ENCODE measurements at places on chromosomes 2 and 18.

DNA sequence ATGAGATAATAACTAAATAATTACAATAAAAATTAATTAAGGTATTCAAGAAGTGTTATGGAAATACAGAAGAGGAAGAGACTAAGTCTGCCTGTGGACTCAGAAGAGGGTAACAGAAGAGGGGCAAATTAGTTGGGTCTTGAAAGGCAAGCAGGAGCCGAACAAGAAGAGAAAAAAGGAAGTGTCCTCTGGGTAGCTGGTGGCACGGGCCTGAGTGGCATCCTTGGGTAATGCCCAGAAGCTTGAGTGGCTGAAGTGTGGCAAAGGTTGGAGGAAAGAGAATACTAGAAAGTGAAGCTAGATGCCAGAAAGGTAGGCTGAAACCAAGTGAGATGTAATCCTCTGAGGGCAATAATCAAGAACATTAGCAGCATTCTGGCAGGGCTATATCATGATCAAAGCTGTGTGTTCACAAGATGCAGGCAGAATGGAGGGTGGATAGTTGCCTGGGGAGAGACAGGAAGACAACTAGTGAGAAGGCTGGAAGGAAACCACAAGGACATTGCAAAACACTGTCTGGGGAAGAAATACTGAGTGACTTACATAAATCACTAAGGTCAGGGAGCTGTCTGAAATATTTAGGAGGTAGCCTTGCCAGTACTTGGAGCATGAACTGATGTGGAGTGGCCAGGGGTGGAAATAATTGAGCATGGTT, 16.2 kb downstream of the DOCK10 start:
- no peak for ATAC-seq

DNA sequence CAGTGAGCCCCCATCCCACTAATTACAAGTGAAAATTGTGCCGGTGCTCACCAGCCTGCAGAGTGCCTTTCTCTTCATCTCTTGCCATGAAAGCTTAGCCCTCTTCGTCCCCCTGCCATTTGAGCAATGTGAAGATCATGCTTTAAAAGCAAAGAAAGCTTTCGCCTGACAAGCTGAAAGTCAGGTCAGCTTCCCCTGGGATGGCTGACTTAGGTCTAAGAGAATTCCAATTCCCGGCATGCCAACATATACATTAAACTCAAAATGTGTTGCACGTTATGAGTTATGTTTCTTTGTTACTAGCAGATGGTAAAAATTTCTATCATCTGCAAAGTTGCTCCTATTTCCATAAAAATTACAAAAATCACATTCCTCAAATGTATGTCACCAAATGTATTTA, 129.8 kb downstream of the AFF3 start:
- no peak for ATAC-seq

- no peak for ATAC-seq
Observed at GRCh38 chr2:67225287-67225973, 171.7 kb upstream of the ETAA1 start.

- ATAC-seq, result no peak
Observed at GRCh38 chr2:128500138-128500800, 181.6 kb upstream of the HS6ST1 start.

DNA sequence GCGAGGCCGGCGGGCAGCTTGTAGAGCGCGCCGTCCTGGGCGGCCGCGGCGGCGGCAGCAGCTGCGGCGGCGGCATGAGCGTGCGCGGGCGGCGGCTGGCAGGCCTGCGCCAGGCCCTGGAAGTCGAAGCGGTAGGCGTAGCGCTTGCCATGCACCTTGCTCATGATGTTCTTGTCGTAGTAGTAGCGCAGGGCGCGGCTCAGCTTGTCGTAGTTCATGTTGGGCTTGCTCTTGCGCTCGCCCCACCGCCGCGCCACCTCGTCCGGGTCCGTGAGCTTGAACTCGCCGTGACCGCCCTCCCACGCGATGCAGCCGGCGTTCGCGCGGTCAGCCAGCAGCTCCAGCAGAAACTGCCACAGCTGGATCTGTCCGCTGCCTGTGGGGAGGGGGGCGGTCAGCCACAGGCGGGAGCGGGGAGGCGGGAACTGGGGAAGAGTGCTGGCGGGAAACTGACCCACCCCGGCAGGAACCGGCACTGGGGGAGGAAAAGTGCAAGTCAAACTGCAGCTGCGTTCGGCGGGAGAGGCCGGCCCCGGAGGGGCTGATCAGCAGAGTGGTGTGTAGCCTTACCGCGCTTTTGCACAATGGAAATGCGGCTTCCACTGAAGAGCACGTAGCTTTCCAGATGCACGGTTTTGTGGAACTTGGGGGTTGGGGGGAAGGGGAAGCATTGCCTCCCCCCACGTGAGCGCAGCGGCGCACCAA, 3.0 kb downstream of the FEV start:
- no peak for ATAC-seq

DNA sequence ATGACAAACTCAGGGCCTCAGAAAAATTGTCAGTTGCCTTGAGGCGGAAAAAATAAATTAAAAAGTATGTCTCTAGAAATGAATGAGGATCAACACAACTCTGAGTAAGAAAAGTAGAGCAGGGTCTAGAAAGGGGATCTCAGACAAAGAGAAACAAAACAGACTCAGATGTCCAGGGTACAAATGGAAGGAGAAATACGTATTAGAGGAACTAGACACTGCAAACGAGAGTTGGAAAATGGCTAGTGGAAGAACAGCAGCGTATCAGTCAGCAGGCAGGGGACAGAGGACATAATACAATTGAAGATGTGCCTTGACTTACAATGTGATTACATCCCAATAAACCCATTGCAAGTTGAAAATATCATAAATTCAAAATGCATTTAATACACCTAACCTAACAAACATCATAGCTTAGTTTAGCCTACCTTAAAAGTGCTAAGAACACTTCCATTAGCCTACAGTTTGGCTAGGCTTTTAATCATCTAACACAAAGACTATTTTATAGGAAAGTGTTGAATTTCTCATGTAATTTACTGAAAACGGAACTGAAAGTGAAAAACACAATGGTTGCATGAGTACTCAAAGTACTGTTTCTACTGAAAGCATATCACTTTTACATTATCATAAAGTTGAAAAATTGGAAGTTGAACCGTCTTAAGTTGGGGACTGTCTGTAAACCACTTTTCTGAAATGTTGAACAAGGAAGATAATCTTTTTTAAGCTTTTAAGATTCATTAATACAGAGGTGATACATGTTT, 182.8 kb downstream of the NBAS start:
- ATAC-seq, result no peak

- no peak for ATAC-seq
Observed at GRCh38 chr2:26521913-26522180, 43.9 kb upstream of the OTOF start.

DNA sequence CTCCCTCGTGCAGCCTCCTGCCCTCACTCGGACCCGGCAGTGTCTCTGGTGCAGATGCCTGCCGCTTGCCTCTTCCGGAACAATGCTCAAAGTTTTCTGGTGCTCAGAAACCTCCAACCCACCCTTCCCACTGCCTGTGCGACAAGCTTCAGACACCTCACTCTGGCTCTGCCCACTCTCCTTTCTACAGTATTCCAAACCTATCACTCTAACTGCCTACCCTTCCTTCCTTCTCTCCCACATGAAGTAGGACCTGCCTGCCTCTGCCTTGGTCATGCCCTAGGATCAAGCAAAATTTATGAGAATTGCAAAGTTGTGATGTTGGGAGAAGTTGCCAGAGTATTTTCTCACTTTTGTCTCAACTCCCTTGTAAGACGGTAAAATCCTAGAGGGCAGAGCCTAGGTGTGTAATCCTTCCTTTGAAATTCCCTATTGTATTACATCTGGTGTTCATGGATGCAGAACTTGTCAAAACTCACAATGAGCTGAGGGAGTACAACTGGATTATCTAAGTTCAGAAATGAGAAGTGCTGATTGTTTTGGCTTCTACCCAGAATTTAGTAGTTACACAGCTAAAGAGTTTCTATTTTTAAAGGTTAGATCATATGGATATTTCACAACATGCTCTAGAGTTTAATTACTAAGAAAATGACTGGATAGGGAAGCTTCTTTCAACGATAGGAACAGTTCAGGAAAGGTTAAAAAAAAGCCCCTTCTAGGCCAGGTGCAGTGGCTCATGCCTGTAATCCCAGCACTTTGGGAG, 7.2 kb downstream of the NPC1 start:
- ATAC-seq, result no peak

- peak; percentile 24 for ATAC-seq
Observed at GRCh38 chr2:176002688-176003210, 682 bp upstream of the LNPK start.

GRCh38 chr18:48925491-48925780, 25.3 kb downstream of the SMAD7 start:
- ATAC-seq, result no peak

DNA sequence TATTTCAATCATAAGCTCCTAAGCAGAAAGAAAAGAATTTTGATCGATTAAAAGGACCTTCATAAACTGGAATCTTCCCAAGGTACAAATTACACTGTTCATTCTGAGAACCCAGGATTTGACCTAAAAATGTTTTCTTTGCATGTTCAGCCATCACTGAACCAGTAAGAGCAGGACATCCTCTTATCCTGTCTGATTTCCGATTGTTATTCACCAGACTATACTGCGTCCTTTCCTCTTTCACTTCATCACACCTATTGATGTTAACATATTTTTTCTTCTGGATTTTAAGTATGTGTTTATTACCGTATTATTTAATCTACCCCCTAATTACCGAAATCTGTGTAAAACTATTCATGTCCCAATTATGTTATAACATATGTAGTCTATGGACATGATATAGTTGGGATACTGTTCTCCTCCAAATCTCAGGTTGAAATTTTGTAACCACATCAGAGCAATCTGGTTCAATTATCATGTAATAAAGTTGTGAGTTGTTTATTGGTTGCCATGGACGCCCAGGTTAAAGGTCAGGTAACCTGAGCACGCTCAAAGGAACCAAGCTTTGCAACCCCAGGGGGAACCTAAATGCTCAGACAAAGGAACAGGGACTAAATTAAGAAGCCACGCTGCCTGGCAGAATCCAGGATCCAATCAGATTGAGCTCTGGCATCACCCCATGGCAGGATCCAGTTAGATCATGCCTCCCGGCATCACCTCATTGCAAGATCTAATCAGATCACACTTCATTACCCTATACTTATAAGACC, 11.6 kb upstream of the TBC1D8 start:
- no peak for ATAC-seq

GRCh38 chr2:158204741-158205165, 103.1 kb downstream of the UPP2 start:
- ATAC-seq, result no peak

- ATAC-seq, result no peak
Observed at GRCh38 chr18:3283253-3283863, 21.4 kb downstream of the MYL12B start.

- no peak for ATAC-seq
Observed at GRCh38 chr2:166074430-166074829, 53.4 kb downstream of the SCN1A start.

DNA sequence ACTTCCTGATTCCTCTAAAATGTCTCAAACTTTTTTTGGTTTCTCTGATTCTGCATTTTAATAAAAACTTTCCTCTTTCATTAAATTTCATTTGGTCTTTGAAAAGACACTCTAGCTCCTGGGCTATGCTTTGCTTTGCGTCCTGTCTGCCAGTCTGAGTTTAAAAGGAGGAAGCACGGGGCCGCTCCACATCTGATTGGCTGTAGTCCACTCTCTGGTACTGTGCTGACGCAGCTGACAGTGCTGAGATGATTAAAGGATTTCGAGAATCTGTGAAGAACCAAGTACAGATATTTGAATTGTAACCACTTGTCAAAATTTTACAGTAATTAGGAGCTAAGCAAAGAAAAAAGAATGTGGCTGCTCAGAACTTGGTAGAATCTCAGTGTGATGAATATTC, 199.6 kb upstream of the HNMT start:
- no peak for ATAC-seq

GRCh38 chr18:75827751-75828287, 400.3 kb upstream of the SMIM21 start:
- ATAC-seq, result no peak

DNA sequence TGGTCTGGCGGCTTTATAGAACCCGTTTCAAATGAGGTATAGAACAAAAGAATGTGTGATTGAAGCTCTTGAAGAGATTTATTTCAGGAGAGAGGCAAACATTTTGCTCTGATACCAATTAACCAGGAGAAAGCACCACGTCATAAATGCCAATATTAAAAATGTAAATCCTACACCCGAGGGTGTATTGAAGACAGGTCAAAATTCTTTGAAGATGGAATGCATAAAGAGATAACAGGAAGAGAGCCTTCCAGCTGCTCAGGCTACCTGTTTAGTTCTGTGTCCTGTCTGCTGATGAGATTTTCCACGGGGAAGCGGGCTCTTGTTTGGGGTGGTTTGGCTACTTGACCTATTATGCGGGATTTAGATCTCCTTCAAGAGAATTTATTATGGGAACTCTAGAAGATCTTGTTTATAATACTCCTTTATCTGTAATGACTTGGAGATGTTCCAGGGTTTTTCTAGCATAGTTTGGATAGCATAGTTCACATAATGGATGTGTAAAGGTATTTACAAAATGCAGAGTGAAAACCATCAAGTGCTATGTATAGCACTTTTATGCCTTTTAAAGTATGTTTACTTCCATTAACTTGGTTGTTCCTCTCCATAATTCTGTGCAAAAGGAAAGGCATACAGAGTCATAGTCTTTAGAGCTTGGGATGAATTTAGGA, 204.5 kb upstream of the SPRED2 start:
- ATAC-seq, result no peak

- ATAC-seq, result no peak
Observed at GRCh38 chr2:71605173-71605641, 151.8 kb downstream of the DYSF start.

DNA sequence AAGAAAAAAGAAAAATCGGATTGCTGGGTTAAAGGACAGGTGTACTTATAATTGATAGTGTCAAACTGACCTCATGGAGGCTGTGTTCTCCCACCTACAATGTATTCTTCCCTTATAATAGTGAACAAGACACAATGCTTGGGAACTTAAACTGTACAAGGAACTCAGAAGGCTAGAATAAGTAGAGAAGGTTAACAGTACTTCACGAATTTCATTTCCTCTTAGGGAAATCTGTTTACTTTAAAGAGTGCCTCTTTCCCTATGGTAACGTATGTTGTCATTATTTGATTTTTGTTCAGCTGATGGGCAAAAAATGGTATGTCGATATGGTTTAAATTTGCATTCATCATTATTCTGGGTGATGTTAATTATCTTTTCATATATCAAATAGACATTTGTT, 9.2 kb upstream of the HK2 start:
- no peak for ATAC-seq

- no peak for ATAC-seq
Observed at GRCh38 chr18:31407649-31408048, 31.1 kb downstream of the DSG4 start.

All from gastroesophageal sphincter (tissue), 4 donors.